Hematopoietic multipotent progenitor cell treated with erythropoietin and hydrocortisone succinate and interleukin-3 and kit ligand, for 15 days (in vitro differentiated cells): ENCODE measurements at places on chromosomes 6 and 20.

DNA sequence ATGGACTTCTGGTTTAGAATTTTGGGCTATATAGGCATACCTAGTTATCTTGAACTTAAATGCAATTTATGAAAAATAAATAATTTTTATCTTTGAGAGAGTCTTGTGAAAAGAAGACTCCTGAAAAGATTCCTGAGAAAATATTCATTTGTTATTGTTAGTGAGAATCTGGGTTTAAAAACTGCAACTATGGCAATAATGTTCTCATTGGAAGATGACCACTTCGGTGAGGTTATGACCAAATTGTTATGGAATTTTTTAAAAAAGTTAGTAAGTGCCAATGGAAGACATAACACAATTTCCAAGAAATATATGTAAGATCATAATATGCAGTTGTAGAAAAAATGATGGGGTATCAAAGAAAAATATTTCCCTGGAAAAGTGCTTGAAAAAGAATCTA lies 46.3 kb downstream of the GRIK2 start:
- no peak for DNase-seq

DNA sequence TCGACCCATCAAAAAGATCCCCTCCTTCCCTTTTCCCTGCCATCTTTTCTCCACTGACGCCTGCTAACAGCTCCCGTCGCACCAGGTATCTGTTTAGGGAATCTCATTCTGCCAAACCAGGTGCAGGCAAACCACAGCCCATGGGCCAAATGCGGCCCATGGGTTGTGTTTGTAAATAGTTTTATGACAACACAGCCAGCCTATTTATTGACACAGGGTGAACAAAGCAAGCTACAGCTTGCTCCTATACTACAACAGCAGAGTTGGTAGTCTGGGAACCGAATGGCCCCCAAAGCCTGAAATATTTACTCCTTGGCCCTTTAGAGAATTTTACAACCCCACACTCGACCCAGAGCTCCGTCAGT lies 16.4 kb downstream of the NFATC2 start:
- DNase-seq: no peak

DNA sequence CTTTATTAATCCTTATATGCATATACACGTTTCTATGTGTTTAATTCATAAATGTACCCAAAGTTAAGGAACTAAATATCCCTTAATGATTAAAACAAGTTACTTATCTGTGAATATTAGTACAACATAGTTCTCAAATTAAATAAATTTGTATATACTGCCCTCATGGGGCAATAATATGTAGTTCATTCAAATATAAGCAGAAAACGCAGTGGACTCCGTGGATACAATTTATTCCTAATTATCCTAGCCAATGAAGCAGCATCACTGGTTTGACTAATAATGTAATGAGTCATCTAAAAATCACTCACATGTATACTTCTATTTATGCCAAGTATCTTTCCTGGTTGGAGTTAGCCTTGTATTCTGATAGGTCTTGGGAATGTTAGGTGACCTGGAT lies 111.6 kb downstream of the TBC1D32 start:
- DNase-seq: no peak

DNA sequence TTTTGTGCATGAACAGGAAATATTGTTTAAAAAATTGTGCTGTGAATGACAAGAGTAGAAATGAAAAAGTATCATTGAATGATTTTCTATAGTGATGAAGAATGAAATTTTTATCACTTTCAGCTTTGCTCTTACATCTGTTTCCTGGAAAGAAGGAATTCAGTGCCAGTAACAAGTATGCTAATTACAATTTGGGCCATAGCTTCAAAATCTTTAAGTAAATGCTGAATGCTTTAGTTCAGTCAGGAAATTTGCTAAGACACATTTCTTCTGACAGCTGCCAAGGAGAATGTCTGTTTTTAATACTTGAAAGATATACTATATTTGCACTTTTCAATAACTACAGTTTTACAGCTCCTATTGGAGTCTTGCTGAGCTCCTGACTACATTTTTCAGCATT lies 203.7 kb upstream of the RSPO3 start:
- no peak for DNase-seq

- no peak for DNase-seq
Measured at GRCh38 chr20:1264727-1265126, 1.4 kb upstream of the SNPH start.

GRCh38 chr6:88984152-88984551 lies 20.7 kb upstream of the RNGTT start:
- no peak for DNase-seq

DNA sequence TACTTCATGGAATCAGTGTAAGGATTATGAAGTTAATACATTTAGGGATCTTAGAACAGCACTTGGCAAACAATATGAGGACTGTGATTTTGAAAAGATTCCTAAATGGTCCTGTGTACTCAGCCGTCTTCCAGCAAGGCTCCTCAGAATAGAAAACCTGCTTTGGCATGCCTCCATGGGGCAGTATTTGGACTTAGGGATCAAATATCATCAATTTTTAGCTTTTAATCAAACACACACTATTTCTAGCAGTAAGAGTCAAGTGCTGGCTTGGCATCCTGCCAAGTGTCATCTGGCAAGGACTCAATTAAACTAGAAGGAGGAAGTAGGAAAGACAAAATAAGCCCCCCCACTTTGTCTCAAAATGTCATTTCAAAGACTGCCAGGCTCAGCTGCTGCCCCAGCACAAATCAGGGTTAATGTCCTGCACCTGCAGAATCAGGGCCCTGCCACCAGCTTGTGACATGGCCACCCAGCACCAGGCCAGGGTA lies 40.8 kb downstream of the IYD start:
- DNase-seq: no peak

GRCh38 chr20:46695892-46696291 lies 6.6 kb upstream of the TP53RK start:
- no peak for DNase-seq

DNA sequence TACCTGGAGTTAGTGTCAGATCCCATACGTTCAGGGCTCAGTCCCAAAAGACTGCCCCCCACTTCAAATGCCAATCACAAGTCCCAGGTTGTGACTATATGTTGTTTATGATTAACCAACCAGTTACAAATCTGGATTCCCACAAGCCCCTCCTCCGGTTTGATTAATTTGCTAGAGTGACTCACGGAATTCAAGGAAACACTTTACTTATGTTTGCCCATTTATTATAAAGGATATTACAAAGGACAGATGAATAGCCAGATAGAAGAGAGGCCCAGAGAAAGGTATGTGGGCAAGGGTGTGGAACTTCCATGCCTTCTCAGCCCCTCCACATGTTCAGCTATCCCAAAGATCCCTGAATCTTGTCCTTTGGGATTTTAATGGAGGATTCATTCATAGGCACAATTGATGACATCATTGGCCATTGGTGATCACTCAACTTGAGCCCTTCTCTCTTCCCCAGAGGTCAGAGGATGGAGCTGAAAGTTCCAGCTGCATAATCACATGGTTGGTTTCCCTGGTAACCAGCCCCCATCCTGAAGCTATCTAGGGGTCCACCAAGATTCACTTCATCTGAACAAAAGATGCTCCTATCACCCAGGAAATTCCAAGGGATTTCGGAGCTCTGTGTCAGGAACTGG lies 2.0 kb downstream of the ECT2L start:
- DNase-seq: no peak

DNA sequence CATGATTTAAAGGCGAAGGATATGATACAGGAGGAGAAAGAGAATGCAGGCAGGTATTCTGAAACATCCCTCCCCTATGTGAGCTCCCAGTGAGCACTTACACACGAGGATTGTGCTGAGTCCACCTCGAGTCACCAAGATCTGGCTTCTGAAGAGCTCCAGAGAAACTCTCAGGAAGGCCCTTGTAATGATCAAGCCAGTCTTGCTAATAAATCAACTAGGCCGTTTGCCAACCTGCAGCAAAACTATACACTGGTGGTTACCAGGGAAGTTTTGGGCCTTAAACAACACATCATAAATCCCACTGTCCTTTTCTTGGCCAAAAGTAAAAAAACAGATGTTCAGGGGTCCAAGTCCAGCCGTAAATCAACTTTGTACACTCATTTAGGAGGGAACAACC lies 79.2 kb downstream of the STXBP5 start:
- no peak for DNase-seq

DNA sequence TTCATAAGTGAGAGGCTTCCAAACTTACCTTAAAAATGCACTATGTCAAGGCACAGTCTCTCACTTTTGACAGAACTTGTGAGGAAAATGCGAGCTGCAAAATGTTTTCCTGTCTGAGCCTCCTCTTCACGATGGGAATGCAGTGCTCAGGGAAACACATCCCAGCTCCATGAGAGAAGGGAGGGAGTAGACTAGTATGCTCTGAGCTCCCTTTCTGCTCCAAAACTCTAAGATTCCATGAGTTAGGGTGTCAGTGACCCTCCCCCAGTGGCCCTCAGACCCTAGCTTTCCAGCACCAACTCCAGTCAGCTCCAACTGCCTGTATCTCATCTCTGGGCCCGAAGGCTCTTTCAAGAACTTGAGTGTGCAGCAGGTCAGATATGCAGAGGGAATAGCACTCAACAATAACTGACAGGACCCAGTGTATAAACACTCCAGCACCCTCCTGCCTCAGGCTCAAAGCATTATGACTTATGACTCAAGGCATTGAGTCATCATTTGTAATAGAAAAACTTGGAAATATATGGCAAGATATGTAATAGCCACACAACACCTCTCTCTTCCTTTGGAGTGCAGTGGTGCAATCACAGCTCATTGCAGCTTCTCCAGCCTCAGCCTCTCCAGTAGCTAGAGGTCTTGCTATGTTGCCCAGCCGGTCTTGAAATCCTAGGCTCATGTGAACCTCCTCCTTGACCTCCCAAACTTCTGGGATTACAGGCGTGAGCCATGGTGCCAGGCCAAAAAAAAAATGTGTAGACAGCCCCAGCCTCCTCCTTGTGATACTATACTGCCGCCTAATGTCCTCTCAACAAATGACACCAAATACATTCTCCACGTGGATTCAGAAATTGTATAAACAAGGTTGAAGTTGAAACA lies 16.7 kb upstream of the ENTPD6 start:
- DNase-seq: peak; percentile 29

DNA sequence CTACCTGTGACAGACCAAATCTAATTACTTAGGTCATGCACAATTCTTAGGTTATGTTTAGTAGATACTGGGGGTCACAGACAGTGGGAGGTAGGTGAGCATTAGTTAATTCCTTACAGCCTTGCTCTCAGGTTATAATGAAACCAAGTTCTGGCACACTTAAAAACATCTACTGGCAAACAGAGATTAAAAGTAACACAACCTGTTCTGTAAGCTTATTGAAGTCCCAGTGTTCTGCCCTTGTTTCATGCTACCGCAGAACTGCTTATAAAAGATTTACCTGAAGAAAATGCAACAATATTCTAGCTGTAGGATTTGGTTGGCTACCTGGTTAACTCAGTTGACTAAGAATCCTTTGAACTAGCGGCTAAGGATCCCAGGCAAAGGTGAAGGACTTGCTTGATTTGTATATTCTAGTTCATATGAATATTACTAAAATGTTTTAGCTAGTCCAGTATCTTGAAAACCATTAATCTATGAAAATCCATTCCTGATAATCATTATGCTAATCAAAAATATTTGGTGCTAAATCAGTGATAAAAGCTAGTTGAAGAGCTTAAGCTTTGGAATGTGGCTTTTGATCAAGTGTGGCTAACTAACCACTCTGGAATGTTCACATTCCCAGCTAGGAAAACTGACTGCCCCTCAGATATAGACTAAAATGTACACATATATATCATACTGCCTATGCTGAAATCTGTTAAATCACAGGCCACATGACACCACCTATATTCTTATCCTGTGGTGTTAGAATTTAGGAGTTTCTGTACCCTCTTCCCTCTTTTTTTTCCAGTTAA lies 7.2 kb downstream of the PEX3 start:
- DNase-seq: no peak

DNA sequence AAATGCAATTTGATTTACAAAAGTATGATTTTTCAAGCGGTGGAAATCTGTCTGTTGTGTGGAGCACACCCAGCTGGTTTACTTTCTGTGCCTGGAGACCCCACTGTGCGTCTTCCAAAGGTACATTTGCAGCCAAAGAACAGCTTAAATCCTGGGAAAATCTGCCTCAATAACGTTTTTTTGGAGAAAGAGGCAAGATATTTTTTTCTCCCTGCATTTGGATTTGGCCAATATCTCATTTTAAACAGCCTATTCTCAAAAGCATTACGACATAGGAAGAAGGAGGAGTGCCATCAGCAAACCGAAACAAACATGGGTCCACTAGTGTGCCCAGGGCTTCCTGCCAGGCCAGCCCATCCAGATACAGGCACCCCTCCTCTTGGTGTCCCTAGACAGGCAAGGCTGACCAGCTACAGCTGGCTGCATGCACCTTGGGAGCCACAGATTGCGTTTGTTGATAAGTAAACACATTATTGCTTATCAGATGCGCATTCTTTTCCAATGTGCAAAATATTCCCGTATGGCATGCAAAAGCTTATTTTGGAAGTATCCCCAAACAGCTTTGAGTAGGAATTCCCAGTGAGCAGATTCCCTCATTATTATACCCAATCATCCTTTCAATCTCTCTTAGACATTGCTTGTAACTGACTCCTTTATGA lies 184.5 kb upstream of the MARCKS start:
- no peak for DNase-seq

DNA sequence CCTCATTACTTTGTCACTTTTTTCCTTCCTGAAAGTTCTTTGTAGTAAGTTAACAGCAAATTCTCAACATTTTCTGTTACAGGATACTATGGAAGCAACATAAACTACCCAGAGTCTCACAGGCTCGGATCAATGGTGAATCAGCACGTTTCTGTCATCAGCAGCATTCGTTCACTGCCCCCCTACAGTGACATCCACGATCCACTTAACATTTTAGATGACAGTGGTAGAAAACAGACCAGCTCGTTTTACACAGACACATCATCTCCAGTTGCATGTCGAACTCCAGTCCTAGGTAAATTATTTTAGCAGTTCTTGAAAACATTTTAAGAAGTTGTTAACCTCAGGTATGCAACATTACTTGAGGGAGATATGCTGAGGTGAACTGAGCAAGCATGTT lies 51.6 kb downstream of the RFX6 start:
- DNase-seq: no peak

GRCh38 chr6:71168233-71168765 lies 120.3 kb upstream of the OGFRL1 start:
- DNase-seq: no peak

DNA sequence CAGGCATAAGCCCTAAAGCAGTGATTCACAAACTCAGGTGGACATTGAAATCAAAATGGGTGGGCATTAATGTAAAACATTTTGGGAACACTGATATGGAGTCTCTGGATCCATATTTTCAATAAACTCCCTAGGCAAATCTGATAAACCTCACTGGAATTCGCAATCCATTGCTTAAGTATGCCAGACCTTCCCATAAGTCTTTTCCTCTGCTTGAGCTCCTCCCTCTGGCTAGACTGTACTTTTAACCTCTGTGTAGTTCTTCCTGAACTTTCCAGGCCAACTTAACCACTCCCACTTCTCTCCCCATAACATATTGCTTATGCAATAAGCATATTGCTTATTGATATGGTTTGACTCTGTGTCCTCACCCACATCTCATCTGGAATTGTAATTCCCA lies 629.7 kb upstream of the IMPG1 start:
- no peak for DNase-seq

DNA sequence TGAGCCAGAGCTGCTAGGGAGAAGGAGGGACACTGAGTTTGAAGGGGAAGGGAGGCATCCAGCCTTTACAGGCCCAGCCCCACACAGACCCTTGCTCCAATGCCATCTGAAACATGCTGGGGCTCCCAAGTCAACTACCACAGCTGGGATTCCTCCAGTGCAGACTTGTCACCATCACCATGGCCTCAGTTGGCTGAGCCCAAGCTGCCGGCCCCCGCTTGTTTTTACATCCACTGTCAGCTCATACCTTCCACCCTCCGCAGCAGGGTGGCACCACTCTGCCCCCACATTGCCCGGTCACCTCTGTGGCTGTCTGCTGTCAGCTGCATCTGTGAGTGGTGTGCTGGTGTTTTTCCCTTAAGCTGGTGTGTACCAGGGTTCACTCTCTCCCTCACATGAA lies 26.1 kb downstream of the GFOD1 start:
- DNase-seq: no peak
